ENCODE measurements at places on chromosomes 12 and 14.

DNA sequence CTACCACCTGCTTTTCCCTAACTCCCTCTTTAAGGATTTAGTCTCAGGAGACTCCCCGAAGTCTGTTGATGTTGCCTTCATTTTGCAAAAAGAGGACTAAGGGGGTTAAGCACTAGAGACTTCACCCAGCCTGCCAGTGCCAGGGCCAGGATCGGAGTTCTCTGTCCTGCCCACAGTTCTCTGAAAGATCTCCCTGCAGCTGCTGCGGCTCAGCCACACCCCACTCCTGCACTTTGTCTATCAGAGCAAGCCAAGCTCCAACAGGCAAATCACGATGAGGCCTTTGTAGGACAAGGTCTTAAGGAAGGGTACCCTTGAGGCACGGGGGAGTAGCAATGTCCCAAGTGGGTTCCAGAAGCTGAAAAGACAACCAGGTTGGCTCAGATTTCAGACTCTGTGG is 148.8 kb upstream of the EGLN3 start:
- no peak for DNase-seq

DNA sequence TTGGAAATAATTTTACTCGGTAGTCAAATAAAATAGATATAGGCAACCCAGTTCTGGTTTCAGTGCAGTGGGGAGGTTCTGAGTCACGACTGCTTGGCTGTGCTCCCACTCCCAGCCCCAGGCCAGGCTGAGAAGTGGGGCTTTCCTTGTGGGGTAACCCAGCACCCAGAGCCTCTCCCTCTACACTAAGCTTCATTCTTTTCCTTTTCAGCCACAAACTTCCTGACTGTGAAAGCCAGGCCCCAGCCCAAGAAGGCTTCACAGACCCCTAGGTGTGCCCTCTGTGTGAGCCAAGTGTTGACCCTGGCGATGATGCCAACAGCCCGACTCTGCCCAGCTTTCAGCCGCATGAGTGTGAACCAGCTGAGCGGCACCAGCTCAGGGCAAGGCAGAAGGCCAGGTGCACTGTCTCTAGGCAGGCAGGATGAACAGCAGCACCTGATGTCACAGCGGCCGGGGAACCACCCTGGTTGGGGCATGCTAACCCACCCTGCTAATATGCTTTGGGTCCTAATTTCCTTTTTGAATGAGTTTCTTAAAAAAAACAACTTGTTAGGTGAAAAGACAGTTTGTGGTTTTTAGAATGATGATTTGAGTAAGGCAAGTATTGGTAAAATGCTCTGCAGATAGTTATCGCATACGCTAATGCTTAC is 42.2 kb upstream of the ATP23 start:
- peak; percentile 60 for DNase-seq

- DNase-seq = no peak
Measured at GRCh38 chr12:9323144-9323681, 115.0 kb upstream of the PZP start.

DNA sequence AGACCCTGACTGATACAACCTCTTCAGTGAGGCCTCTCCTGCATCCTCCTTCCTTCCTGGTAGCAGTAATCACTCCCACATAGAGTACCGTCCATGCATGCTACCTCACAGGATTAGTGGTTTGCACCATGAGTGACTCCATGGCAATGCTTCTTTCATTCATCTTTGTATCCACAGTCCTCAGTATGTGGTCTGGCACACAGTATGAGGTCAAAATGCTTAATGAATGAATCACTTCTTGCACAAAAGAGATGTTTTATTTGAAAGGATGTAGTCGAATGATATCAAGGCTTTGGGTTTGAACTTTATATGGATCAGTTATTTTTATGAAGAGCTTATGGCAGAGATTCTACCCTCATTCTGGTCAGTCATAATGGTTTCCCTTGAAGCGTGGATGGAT is 42.2 kb downstream of the KCNA5 start:
- DNase-seq = no peak

GRCh38 chr14:77270361-77271112 is 469 bp downstream of the NGB start:
- no peak for DNase-seq

GRCh38 chr14:53968726-53969125 is 12.1 kb upstream of the BMP4 start:
- no peak for DNase-seq

DNA sequence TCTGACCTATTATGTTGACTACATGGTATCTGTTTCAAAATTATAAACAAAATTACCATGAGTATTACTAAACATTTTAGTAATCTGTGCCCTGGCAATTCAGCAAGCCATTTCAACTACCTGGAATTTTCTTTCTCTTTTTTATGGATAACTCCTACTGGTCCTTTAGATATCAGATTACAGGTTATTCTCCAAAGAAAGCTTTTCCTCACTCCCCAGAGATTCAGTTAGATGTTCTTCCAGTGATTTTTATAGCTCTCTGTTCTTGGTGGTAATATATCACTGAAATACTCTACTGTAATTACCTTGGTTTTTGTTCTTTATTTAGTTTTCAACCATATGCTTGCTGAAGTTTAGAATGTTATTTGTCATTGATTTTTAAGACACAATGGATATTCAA is 930.2 kb upstream of the FOXG1 start:
- DNase-seq = no peak

DNA sequence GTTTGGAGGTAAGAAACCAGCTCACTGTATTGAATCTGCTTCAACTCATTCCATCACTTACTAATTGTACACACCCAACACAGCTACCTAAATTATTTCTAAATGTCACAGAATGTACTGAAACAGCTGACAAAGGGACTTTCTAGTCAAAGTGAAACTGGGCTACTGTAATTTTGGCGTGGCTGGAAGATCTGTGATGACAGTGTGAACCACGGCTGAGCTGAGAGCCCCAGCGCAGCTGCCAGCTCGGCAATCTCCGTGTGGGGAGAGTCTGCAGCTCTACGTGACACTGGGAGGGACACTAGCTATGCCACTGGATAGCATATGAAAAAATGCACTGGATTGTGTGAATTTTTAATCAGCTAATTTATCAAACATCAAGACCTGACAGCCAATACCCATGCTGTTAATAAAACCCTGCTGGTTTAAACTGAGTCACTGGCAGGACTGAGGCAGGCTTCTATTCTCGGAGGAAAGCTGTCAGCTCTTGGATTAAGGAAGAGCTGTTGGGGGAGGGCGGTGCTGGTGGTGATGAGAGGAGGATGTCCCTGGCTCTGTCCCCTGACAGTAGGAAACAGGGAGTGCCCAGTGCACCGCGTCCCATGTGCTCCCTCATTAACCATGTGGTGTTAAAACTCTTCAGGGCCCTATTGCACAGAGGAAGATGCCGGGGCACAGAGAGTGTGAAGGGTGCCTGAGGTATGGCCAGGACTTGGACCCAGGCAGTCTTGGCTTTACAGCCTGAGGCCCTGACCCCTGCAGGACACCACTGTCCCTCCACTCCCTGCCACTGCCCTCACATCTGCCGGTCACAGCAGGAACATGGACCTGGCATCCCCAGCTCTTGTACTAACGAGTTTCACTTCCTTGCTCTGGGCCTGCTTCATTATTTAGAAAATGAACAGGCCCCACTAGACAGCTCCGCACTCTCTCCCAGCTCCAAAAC is 13.3 kb downstream of the SLC15A4 start:
- DNase-seq = no peak

GRCh38 chr14:76925097-76925441 is 98.9 kb downstream of the LRRC74A start:
- no peak for DNase-seq

GRCh38 chr12:27208414-27208750 is 35.7 kb upstream of the STK38L start:
- DNase-seq = no peak

GRCh38 chr14:83044001-83044400 is 1510.3 kb upstream of the SEL1L start:
- no peak for DNase-seq

DNA sequence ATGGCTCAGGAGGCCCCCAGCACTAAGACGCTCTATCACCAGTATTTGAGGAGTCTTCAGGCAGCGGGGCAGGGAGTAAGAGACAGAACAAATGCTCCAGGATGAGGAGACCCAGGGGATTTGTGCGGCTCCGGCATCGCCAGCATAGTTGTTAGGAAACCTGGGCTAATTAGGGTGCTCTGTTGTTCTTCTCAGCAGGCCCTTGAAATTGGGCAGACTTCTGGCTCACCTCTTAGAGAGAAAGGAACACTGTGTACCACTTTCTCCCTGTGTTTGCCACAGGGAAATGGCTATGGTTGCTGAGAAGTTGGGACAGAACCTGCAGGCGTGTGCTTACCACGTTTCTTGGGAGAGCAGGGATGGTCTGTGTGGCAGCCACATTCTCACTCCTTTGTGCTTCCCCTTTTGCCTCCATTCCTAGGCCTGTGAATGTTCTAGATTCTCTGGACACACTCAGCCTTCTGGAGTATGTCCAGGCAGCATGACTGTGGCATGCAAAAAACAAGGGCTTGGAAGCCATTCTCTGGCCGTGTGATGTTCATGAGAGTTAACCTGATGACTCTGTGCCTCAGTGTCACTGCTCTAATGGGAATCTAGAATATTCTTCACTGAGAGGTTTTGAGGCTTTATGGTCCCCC is 109.0 kb downstream of the CHST11 start:
- no peak for DNase-seq

DNA sequence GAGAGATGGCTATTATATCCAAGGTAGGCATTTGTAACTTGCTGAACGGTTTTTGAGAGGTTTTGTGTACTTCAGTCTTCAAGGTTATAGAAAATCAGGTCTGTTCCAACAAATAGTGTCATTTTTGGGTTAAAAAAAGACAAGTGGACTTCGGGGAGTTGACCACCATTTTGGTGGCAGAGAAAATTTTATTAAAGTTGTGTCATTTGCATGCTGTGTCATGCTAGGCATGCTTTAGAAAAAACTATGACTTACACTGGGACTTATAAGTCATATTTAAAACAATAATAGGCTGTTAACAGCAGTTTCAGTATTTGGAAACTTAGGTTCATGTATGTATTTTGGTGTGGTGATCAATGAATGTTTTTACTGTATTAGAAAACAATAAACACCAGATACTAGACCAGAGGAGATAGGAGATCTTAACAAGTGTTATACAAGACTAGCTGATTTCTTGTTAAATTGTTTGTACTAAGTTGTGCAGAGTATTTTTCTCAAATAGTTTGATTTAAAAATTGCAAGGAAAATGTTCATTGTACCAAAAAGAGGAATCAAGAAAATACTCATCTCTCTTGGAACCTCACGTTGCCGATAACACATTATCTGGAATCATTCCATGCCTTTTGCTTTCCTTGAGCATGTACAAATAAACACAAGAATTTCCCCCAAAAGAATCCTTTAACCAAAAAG is 1.4 kb downstream of the RAN start:
- DNase-seq = no peak

DNA sequence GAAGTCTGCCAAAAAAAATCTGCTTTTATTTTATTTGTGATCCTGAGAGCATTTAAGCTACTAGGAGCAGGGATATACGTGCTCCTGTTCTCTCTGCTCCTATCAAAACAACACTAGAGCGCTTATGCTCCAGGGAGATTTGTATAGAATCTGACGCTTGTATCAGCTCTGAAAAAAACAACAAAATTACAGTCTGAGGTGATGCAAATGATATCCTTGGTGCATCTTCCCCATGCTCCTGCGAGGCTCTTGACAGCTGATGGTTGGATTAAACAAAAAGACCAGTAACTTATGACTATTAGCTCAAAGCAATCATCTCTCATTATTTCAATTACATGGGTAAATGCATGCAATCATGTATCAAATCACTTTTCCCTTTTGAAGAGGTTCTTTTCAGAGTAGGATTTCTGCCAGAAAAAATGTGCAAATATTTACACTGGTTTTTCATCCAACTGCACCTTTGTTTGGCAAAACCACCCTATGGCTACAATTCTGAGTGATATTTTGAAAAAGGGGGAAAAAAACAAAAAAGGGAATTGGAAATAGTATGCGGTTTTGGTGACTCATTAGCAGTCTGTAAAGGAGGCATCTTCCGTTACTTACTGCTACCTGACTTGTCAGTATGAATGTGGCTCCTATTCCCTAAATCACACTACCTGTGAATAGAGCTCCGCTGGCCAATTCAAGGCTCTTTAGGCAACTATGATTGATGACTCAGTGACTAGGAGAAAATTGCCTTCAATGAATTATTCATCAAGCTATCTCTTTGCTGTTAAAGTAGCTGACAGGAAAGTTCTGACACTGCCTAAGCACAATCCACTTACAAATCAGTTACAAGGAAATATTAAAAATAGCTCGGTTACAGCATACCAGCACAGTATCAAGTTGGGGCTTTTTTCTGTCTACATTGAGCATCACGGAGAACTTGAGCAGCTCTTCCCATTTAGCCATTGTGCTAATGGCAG is 450.0 kb downstream of the FOXG1 start:
- DNase-seq = no peak

DNA sequence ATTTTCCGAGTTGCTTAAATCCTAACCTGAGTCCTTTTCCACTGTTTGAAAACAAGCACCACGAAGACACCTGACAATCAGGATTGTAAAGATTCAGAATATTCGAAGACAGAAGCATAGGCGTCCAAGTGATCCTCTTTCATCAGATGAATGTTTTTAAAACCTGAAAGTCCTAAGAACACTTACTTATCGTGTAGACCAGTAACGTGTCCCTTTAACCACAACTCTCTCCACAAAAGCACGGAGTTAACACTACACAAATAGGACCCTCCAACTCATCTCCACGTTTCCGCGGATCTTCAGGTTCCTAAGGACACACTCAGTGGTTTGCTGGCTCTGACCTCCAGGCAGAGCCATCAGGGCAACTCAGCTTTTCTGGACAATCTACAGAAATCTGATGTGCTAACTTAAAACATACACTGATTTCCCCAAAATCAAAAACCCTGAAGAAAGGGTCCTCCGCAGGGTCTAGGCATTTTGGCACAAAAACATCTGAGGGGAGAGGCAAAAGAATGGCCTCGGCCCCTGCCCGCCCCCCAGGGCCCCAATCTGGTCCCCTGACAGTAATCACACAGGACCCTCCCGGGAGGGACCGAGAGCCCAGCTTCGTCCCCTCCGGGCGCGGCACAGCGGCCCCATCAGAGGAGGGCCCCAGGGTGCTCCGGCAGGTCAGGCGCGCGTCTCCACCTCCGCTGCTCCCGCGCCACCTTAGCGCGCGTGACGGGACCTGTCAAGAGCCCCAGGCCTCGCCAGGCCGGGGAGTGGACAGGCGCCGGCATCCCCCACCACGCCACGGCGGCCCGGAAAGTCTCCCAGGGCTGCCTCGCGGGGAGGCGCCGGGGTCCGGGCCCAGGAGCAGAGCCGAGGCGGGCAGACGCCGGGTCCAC is 925 bp downstream of the DICER1 start:
- peak; percentile 9 for DNase-seq

DNA sequence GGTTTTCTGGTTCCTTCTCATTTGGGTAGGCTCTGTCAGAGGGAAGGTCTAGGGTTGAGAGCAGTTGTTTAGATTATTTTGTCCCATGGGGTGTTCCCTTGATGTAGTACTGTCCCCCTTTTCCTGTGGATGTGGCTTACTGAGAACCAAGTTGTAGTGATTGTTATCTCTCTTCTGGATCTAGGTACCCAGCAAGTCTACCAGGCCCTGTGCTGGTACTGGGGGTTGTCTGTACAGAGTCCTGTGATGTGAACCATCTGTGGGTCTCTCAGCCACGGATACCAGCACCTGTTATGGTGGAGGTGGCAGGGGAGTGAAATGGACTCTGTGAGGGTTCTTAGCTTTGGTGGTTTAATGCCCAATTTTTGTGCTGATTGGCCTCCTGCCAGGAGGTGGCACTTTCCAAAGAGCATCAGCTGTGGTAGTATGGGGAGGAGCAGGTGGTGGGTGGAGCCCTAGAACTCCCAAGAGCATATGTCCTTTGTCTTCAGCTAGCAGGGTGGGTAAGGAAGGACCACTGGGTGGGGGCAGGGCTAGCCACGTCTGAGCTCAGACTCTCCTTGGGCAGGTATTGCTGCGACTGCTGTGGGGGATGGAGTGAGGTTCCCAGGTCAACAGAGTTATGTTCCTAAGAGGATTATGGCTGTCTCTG is 179.3 kb upstream of the BTG1 start:
- DNase-seq = no peak

- DNase-seq = no peak
Measured at GRCh38 chr14:76352639-76353281, 23.2 kb upstream of the ESRRB start.
